Hematopoietic multipotent progenitor cell treated with erythropoietin and hydrocortisone succinate and interleukin-3 and kit ligand, for 6 days (in vitro differentiated cells): ENCODE measurements at places on chromosomes 6 and 20.

DNA sequence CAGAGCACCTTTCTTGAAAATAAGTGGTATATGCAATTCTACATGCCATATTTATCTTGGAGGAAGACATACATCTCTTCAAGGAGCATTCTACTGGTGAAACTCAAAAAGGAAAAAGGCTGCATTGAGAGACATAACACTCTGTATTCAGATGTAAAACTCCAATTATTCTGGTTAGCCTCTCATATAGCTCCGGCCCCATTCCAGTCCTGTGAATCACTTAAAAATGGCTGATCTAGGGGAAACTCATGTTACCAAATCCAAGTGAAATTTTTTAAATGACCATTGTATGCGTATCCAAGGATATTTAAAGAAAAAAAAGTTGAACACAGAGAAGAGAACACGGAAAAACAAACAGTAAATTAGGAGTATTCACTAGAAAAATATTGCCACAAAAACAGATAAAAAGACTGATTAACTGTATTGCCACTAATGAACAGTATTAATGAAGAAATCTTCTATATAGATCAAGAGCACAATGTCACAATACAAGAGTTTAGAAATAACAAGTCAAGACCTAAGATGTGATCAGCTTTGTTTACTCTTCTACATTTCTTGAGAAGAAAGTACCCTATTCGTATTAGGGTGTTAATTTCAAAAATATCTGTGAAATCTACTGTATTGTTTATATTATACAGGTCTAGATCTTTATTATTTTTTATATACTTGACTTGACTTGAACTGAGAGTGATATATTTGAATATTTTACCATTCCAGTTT is 124.5 kb upstream of the GJE1 start:
- DNase-seq = no peak

GRCh38 chr20:50202677-50203076 is 12.0 kb downstream of the CEBPB start:
- no peak for DNase-seq

DNA sequence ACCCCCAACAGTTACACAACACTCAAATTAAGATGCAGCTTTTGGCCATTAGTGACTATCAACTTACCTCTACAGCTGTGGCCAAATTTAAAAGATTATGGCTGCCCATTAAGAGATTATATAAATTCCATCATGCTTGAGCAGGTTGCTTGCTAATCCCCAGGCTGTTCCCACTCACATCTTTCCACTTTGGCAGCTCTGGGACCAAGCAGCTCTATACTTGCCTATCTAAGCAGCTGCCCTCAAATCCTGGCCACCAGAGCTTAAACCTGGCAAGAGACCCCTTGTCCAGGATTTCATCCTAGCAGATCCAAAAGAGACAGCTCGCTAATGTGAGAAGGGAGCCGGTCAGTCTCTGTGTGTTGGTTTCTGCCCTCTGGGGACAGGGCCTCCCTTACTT is 127.9 kb downstream of the SLC23A2 start:
- DNase-seq = no peak

DNA sequence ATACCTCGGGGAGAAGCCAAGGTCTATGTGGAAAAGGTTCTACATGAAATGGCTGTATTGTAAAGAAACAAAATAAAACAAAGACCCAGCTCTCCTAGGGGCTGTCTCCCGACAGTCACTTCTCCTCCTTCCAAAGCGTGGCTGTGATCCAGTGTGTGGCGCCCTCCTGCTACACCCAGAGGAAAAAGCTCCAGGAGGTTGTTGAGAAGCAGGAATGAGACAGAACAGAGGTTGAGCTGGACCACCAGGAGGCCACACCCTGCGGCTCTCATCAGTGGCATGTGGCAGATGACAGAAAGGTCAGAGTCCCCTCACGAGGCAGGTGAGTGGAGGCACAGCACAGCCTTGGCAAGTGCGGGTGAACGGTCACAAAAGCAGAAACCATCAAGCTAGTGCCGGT is 236.0 kb downstream of the TBXT start:
- DNase-seq = no peak

DNA sequence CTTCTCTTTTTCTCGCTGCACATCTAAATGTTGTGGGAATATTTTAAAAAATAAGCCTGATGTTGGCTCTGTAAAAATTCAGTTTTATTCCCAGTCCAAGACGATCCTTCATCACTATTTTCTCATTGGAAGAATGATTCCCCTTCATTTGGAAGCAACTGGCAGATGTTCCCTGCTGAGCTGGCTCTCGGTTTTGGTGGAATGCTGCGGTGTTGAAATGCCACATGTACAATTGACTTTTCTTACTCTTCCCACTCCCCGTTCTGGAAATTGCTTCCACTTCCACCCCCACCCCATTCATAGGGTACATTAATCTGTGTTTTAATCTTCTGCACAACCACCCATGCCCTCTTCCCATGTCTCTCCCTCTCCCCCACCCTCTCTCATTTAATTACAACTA is 496.3 kb upstream of the MAP3K7 start:
- DNase-seq = no peak

- no peak for DNase-seq
Measured at GRCh38 chr20:47188540-47188939, 168.0 kb downstream of the ZMYND8 start.

- DNase-seq = no peak
Measured at GRCh38 chr6:143000811-143001210, 55.8 kb upstream of the HIVEP2 start.

DNA sequence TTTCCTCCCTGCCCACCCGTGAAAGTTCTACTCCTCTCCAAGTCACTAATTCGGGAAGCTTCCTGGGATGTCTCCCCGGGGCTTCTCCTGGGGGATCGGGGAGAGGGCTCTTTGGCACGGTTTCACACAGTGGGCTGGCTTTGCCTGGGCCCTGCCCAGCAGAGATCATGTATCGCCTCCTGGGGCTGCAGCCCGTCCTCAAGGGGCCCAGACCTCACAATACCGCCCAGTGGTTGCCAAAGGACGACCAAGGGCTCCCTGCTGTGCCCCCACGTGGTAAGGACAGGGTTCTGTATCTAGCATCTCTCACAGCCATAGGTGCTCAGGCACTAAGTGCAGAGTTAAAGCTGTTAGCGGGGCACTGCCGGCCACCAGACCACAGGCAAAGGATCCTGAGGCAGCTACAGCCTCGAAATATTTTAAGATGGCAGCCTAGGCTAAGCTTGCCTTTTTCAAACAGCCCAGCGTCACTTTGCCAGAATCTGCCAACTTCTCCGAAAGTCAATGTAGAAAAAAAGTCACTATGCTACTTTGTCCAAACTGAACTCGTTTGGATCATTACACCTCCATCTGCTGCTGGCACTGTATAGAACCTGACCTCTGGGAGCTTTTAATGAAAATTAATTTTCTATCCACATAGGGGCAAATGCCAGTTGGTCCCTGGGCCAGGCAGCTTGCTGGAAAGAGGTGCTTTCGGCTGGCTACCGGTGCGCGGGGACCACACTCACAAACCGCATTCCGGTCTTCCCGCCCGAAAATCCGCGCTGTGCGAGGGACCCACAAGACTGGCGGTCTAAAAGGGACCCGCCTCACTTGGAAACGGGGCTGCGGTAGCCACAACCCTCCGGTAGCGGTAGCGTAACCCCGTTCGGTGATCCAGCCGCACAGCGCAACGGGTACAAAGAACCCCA is 1.3 kb upstream of the NNAT start:
- peak; percentile 14 for DNase-seq

GRCh38 chr6:140029551-140029950 is 655.1 kb upstream of the CITED2 start:
- DNase-seq = no peak

DNA sequence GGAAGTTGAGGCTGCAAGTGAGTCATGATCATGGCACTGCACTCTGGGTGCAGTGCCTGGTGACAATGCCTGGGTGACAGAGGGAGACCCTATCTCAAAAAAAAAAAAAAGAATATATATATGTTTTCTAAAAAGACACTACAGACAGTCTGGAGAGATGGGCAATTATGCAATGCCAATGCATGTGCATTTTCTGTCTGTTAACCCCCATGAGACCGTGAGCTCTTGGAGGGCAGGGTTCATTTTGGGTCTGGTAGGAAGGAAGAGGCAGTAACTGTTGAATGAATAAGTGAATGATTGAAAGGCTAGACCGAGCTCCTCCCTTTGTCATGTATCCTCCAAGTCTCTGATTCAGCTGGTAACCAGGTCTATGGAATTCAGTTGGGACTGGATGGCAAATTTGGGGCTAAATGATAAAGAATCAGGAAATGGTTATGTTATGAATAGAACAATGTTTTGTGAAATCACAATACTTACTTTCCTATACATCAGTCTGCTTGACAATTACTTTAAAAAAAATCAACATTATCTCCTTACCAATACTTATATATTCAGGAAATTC is 5.6 kb upstream of the BLCAP start:
- no peak for DNase-seq

GRCh38 chr6:159315562-159315961 is 146.4 kb downstream of the FNDC1 start:
- DNase-seq = no peak

- no peak for DNase-seq
Measured at GRCh38 chr6:169185692-169186485, 67.8 kb downstream of the THBS2 start.

DNA sequence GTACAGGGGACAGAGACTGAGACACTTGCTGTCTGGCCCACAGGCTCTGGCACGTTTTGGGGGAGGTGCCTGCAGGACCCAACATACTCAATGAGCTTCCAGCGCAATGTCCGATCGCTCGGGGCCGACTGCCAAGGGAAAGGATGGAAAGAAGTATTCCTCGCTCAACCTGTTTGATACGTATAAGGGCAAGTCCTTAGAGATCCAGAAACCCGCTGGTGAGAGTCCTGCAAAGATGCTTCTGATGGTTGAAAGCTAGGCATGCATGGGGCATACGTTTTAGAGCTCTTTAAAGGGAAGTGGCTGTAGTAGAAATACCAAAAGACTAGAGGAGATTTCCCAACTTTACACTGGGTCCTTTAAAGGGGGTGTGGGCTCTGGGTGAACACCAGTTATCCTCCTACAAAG is 2.2 kb downstream of the PRRC2A start:
- peak; percentile 31 for DNase-seq

DNA sequence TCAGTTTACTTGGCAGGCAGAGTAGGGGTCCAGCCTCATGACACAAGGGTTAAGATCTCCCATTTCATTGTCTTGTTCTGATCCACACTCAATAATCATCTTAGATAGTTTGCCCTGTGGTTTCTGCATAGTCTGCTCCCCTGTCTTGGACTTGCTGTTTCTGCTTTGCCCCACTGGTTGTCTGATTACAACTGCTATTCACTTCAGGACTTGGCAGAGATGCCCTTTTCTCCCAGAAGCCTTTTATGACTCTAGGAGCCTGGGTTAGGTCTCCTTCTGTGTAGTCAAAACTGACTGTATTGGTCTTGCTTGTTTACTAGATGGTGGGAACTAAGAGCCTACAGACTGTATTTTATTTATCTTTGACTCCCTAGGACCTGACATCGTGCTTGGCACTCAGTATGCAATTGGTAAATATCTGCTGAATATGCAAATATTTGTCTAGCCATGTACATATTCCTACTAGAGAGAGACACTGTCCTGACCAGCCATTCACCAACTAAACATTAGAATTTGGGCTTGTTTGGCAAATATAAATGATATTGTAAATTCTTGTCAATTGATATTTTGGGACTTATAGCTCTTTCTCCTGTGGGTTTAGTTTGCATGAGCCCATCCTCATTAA is 165.9 kb upstream of the KCNK16 start:
- DNase-seq = no peak

- no peak for DNase-seq
Measured at GRCh38 chr6:156087487-156087886, 631.8 kb upstream of the NOX3 start.

DNA sequence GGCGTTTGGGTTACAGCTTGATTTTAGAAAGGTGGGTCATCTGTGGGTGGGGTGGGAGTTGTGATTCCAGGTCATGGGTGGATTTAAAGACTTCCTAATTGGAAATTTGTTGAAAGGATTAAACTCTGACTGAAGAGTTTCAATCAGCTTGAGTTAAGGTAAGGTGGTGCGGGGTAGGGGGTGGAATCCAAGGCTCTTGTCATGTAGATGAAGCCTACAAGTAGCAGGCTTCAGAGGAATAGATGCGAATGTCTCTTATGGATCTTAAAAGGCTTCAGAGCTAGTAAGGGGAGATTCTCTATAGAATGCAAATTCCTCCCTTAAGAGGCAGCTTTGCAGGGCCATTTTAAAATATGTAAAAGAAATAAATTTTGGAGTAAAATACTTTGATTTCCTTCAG is 645.3 kb downstream of the FRK start:
- no peak for DNase-seq

DNA sequence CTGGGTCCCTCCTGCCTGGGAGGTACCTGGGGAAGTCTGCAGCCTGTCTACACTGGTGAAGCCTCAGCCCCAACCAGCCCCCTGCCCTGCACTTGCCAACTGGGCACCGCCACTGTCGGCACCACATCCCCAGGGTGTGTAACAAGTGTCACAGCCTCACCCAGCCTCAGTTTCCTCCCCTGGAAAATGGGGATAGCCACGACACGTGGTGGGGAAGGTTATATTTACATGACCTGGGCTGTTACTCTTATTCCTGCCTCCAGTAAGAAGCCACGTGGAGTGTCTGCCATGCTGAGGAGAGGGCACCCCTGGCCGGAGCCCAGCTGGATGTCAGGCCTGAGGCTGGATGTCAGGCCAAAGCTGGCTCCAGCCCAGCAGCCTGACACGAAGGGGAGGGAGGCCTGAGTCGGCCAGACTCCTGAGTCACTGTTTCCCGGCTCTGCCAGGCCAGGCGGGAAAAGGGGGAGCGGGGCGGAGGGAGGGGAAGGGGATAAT is 44.9 kb downstream of the SNAI1 start:
- no peak for DNase-seq
